NCI-H510A (cell line): ENCODE measurements at places on chromosomes 3 and 15.

DNA sequence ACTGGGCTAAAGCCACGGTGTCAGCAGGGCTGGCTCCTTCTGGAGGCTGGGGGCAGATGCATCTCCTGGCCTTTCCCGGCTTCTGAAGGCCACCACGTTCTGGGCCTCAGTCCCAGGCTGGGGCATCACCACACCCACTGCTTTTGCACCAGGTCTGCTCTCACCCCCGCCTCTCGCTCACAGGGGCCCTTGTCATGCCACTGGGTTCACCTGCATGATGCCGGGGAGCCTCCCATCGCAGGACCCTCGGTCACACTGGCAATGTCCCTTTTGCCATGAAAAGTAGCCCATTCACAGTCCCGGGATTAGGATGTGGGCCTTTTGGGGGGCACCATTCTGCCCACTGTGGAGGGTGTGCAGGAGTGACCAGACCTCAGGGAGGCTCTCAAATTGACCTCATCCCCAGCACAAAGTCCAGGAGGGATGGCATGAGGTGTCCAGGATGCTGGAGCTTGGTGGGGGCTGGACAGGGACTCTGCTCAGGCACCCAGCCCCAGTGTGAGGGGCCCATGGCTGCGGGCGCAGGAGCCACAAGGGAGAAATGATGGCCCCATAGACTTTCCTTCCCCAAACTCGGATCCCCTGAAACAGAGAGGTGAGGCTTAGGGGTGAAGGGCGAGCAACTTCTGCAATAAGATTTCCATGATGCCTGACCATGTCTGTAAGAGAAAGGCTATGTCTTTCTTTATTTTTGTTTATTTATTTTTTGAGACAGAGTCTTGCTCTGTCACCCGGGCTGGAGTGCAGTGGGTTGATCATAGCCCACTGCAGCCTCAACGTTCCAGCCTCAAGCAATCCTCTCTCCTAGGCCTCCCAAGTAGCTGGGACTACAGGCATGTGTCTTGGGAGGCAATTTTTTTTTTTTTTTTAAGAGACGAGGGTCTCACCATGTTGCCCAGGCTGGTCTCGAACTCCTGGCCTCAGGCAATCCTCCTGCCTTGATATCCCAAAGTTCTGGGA lies 189.1 kb downstream of the GOLGA6L6 start:
- DNase-seq, result no peak

DNA sequence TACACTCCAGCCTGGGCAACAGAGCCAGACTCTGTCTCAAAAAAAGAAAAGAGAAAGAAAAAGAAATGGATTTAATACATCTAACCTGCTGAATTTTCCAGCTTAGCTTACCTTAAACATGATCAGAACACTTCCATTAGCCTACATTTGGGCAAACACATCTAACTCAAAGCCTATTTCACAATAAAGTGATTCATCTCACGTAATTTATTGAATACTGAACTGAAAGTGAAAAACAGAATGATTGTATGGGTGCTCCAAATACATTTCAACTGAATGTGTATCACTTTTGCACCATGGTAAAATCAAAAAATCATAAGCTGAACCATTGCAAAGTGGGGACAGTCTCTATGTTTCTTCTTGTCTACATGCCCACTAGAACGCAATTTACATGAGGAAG lies 9.0 kb downstream of the PIK3R4 start:
- DNase-seq, result no peak

- peak; percentile 72 for DNase-seq
These were observed 20.1 kb downstream of the SPTBN5 start for GRCh38 chr15:41873711-41874110.

DNA sequence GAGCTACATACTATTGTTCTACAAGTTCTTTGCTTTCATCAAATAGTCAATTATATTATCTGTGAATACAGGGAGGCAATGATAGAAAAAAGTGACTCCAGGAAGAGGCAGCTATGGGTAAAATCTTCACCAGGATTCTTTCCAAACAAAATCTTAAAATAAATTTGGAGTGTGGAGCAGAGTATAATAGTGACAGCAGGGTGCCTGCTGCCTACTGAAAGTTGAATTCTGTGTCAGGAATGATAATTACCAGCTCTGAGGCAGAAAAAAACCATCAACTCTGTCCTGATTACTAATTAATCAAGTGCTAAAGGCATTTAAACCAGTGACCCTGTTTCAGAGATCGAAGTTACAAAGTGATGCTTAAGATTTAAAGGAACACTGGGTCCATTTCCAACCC lies 148.0 kb downstream of the DIPK2A start:
- no peak for DNase-seq

DNA sequence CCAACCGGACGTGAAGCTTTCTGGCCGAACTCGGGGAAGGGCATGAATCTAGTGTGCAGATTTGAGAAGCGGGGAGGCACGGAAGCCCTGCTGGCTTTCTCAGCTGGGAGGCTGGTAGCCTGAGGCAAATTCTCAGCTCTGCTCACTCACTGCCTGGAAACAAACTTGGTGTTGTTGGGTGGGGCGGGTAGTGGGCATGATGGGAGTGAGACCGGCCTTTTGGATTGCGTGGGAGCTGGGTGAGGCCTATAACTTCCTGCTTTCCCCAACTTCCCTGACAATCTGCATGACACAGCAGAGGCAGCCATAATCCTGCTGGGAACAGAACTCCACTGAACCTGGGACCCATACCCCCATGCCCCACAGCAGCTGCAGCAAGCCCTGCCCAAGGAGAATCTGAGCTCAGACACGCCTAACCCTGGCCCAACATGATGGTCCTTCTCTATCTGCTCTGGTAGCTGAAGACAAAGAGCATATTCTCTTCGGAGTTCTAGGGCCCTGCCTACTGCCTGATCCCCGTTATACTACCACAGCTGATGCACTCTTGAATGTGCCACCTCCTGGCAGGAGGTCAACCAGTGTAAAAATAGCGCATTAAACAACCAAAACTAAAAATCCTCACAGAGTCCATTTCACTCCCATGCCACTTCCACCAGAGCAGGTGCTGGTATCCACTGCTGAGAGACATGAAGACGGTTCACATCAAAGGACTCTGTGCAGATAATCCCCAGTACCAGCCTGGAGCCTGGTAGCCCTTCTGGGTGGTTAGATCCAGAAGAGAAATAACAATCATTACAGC lies 44.7 kb downstream of the CEP70 start:
- DNase-seq, result no peak

DNA sequence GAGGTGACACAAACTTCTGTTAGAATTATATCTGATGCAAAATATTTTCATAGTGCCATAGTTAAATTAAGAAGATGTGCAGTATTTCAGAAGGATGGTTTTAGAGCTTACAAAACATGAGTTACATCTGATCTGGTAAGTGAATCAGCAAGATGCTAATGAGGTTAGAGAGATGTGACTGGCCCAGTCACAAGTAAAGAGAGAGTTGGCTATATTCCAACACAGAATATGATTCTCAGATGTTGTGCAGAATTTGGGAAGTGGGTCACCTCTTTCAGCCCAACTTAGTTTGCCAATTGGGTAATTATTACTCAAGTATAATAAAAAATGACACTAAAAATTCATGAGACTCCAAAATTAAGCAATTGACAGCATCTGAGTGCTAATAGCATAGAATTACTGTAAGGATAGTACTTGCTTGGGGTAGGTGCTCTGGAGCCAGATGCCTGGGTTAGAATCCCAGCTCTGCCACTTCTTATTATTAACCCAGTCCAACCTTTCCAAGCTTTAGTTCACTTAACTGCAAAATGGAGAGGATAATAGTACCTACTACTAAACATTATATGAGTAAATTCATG lies 30.8 kb downstream of the P2RY1 start:
- no peak for DNase-seq

DNA sequence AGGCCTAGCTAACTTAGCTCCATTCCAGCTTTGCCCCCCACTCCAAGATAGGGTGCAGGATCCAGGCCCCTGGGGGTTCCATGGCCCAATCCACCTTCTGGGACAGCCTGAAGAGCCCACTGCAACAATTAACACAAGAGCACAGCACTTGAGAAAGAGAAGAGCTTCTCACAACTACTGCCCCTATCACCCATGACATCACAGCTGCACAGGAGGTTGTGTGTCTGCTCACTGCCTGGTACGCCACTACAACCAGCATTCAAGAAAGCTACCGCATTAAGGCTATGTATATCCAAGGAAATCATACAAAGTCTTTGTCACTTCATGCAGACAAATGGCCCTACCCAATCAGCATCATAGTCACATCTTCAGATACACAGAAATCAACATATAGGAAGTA lies 62.0 kb downstream of the MYO5A start:
- DNase-seq, result no peak

GRCh38 chr3:114214542-114215341 lies 22.6 kb downstream of the ZNF80 start:
- no peak for DNase-seq

- no peak for DNase-seq
These were observed 25.3 kb downstream of the STARD5 start for GRCh38 chr15:81298611-81299010.

DNA sequence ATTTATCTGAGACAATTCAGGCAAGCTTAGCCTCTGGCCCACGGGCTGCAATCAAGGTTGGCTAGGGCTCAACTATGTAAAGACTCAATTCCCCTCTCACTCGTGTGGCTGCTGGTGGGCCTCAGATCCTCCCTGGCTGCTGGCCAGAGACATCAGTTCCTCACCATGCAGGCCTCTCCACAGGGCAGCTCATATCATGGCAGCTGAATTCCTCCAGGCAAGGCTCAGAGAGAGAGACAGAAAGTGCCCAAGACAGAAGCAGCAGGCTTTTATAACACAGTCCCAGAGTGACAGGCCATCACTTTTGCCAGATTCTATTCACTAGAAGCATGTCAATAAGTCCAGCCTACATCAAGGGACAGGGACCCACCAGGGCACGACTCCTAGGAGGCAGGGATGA lies 63.2 kb downstream of the XXYLT1 start:
- no peak for DNase-seq

DNA sequence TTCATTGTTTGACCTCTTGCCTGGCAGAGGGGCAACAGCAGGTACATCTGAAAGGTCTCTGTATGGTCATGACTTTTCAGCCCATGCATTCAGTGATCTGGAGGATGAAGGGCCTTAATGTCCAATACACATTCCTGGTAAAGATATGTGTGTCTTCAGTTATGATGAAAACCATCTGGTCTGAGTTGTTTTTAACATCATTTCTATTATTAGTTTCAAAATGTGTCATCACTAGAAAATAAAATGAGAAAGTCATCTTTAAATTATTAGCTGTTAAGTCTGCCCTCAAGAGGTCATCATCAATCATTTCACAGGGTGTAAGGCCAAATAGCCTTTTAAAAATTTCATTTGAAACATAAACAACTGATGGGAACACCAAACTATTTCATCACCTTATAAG lies 92.1 kb upstream of the PLSCR4 start:
- no peak for DNase-seq

GRCh38 chr3:149411583-149411982 lies 34.1 kb upstream of the TM4SF1 start:
- no peak for DNase-seq

DNA sequence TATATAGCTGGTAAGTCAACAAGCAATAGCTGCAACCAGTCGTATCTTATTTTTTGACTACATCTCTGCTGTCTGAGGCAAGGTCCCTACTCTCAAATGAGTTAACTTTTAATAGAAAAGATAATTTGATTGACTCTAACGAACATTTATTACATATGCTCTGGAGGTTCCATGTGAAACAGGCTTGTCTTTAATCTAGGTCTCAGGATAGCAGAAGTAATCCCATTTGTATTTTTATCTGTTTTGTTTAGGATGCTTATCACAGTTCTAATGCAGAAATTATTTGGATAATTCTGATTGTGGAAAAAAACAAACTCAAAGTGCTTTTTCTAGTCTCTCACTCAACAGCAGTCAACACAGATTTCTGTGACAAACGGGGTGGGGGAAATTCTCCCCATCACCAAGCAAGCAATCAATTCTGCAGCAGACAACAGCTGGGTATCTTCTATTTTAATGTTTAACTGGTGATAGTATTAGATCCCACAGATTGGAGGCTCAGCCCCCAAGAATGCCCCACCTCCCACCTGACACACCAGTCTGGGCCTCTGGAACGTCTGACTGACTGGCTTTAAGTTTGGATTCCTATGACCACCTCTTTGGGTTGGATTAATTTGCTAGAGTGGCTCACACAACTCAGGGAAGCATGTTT lies 58.8 kb downstream of the ITPR1 start:
- DNase-seq, result no peak

DNA sequence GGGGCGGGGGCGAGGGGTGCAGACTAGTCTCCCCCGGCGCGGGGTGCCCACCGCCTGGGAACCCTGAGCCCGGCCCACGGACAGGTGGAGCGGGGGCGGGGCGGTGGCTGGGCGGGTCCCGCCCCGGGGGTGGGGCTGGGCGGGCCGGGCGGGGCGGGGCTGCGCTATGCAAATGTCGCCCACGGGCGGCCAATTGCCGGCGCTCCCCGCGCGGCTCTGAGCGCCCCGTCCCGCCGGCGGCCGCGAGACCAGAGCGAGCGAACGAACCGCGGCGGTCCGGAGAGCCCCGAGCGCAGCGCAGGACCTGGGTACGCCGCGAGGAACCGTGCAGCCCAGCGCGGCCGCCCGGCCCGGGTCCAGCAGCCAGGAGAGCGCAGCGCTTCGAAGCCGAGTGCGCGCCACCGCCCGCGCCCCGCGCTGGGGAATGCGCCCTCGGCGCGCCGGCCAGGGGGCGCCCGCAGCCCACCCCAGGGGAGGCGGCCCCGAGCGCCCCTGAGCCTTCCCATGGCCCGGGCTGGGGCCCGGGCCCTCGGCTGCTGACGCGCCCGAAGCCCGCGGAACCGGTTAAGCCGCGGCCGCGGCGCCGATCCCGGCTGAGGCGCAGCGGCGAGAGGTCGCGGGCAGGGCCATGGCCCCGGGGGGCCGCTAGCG lies at the start of gene SEMA3F:
TSS of gene SEMA3F (plus strand) at position 485 of the 651 bp plus-strand sequence. CDS start 4,299 bp downstream, outside the sequence.
- peak; percentile 45 for DNase-seq

DNA sequence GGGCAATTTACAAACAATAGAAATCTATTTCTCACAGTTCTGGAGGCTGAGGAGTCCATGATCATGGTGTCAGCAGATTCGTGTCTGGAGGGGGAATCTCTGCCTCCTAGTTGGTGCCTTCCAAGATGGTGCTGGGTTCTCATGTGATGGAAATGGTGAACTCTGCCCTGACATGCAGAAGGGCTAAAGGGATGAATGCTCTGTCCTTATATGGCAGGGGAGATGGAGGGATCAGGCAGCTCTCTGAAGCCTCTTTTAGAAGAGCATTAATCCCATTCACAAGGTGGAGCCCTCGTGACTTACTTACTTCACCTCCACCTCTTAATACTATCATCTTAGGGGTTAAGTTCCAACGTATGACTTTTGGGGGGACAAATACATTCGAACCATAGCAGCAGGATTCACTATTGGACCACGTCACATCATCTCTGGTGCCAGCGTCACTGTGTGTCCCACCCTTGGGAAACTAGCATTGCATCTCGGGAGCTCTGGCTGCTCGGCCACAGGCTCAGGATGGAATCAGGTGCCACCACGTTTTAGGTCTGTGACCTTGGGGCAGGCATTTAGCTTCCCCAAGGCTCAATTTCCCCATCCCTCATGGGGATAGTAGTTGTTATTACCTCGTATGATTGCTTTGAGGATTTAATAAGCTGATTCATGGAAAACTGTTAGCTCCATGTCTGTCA lies 53.0 kb downstream of the SV2B start:
- no peak for DNase-seq

- DNase-seq, result no peak
These were observed 15.2 kb upstream of the RARRES1 start for GRCh38 chr3:158747417-158747816.

- no peak for DNase-seq
These were observed 653 bp upstream of the MFSD1 start for GRCh38 chr3:158801201-158801600.
